ENCODE measurements at places on chromosomes 16 and 17.

DNA sequence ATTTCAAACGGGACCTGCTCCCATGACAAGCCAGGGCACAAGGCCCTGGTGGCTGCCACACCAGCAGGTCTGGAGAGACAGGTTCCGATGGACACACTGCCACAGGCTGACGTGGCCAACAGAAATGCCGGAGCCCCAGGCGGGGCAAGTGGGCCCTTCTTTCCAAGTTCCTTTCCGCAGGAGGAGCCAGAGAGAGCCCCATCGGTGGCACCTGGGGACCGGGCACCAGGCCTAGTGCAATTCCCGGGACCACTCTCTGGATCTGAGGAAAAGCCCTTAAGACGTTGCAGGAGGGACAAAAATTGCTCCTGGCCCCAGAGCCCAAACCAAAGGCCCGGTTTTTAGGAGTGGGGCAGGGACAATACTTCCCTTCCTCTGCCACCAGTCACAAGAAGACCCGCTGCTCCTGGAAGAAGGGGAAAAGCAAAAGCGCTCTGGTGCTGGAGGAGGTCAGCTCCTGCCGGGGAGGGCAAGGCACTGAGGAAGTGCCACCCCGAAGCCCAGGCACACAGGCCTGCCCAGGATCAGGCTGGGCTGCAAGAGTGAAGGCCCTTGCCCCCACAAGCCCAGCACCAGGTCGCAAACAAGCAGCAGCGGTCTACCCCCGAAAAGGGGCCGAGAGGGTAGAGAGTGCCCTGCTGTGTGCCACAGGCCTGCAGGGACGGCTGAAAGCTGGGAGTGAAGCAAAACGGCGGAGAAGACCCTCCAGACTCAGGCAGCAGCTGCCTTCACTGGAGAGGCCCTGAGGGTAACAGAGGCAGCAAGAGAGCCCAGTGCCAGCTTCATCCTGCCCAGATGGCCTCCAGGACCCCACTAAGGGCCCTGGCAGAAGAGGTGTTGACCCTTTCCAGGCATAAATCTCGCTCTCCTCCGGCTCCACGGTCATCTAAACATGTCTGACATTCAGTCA is 29.1 kb downstream of the MAP1LC3B start:
- DNase-seq: no peak

DNA sequence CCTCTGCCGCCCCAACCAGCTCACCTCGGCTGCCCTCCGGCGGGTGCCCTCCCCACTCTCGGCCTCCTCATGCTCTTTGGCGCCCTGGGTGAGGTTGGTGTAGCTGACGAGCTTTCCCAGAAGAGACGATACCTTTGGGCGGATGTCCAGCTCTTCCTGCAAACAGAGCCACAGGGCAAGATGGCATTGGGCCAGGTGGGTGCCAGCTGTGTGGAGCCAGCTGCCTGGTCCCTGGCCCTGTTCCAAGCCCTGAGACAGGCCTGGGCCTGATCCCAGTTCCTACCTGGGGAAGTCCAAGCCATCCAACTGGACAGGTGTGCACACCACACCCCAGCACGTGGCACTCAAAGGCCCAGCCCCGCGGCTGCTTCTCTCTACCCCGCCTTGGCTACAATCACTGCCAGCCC is 6.9 kb downstream of the SLC12A4 start:
- no peak for DNase-seq

DNA sequence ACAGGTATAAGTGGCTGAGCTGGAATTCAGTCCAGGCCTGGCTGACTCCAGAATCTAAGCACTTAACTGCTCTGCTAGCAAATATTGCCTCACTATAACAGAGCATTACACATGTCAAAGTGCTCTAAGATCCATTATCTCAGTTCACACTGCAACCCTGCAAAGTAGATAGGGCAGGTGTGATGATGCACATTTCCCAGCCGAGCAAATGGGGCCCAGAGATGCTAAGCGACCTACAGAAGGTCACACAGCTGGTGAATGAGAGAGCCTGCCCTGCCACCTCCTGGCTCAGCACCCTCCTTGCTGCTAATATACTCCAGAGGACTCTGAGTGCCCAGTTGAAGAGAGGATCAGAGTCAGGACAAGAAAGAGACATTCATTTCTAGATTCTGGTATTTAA is 73.6 kb upstream of the CCL1 start:
- DNase-seq: no peak

DNA sequence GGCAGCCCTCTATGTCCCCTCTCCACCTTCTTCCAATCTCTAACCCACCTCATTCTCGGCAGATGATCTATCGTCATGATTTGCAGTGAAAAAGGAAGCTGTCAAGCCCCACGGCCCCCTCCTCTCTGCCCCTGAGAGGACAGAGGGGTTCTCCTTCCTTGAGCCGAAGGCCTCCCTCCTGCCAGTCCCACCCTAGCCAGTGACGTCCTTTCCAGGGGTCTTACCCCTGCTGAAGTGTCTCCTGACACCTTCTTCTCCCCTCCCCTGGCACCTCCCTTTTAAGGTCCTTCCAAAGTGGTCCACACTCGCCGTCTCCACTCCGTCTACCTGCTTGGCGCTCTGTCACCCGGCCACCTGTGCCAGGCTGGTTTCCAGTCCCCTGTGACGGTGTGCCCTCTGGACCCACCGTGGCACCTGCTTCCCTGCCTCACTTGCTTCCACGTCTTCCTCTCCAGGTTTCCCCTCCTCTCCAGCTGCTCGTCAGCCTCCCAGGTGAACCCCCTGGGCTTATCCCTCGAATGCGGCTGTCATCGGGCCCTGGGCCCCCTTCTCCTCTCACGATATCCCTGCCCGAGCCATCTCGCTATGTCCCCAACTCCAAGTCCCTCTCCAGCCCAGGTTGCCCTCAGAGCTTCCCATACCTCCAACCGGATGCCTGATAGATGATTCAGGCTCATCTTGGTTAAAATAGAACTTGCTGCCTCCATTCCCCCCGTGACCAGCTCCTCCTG is 5.7 kb downstream of the CCDC102A start:
- DNase-seq: no peak

DNA sequence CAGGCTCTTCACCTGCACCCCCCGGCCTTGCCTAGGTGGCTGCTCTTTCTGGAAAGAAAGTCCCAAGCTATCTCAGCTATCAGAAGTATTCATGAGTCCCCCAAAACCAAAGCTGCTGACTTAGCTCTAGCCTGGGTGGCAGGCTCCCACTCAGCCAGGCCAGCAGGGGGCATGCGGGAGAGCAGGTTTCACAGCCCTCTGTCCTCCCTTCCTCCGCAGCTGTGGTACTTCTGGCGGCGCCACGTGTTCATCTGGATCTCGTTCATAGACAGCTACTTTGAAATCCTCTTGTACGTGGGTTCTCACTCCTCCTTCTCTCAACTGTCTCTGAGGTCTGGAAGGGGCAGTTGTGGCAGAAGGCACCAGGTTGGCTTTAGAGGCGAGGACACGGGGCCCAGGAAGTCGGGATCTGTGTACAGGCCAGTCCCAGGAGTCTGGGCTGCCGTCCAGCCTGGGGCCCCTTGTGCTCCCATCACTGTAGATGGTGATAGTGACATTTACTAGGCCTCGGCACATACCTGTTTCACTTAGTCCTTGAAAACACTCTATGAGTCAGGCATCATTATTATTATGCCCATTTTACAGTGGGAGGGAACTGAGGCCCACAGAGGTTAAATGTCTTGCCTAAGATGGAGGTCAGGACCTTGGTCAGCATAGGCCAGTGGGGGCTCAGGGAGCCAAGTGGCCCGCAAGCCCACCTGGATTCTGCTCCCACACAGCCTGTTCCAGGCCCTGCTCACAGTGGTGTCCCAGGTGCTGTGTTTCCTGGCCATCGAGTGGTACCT is 12.9 kb downstream of the TRPV2 start:
- no peak for DNase-seq

DNA sequence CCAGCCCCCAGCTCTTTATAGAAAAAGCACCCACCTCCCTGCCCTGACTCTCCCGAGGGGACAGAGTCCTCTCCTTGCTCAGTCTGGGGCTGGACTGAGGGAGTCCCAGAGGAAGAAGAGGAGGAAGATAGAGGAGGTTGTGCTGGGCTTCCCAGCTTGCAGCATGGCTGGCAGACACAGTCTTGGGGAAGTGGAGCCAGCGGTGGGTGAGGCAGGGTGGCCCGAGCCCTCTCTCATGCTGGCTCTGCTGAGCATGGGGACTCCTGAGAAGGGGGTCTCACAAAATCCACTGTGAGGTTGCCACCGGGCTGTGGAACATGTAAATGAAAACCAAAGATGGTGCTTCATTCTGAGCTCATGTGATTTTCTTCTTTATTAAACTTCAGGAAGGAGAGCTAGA is 398.5 kb downstream of the SLC39A11 start:
- no peak for DNase-seq

GRCh38 chr17:8186787-8187516 is 3.0 kb downstream of the BORCS6 start:
- DNase-seq: peak; percentile 98

- DNase-seq: no peak
These were observed 65.4 kb downstream of the MRC2 start for GRCh38 chr17:62692721-62693431.

GRCh38 chr16:68375801-68376536 is 65.2 kb downstream of the PRMT7 start:
- no peak for DNase-seq

- DNase-seq: no peak
These were observed 5.4 kb downstream of the GSE1 start for GRCh38 chr16:85618521-85618920.

GRCh38 chr17:59838052-59838916 is 54.5 kb downstream of the TUBD1 start:
- DNase-seq: no peak

- DNase-seq: no peak
These were observed 301.2 kb downstream of the SEC14L1 start for GRCh38 chr17:77441940-77442339.

DNA sequence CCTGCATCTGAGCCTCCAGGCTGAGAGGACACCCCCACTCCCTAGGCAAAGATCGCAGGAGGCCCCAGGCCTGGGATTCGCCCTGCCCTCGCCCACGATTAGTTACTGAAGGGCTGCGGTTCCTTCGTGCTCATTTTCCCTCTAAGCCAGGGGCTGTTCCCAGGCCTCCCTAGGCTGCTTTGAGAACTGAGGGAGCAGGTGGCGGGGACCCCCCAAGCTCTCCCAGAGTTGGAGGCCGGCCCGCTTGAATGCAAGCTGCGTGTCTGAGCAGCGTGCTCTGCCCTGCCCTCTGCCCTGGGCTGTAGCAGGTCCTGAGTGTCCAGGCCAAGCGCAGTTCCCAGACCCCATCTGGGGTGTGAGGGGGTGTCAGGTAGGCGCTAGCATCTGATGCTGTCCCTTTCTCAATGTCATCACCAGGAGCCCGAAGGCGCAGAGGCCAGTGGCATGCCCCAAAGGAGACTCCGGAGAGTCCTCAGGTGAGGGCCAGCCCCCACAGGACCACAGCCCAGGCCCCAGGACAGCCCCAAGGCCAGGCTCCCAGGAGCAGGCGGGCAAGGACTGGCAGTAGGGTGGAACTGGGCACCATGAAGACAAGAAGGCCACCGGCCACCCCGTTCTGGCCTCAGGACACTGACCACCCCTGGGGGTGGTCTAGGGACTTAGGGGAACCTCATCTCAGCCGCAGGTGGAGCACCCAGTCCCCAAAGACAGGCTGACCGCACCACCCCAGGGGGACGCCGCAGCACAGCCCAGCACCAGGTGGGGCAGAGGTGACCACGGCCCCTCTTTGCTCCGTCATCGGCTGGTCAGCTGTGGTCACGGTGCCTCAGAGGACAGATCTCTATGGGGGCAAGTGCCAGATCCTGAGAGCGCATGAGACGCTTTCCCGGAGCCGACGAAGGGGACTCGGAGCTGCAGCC is 14.6 kb downstream of the ENDOV start:
- DNase-seq: no peak

GRCh38 chr17:72884066-72884465 is 208.4 kb downstream of the SLC39A11 start:
- DNase-seq: no peak

- no peak for DNase-seq
These were observed 633 bp downstream of the ZNF843 start for GRCh38 chr16:31441956-31442355.

DNA sequence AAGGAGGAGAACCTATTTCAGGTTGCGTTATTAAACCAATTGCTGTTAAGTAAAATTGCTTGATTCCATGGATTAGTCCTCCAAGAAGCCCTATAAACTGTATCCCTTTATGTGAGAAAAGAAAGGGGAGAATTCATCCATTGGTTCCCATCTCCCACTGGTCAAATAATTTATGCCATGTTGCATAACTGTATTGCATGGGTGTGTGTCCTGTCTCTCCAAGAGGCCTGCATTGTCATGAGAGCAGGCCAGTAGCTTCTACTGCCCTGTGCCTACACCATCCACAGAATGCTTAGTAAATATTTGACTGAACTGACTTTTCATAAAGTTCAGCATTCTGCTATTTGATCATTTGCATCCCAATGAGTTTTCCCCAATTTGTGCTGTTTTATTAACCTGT is 11.7 kb upstream of the TOB1 start:
- no peak for DNase-seq

GRCh38 chr17:40168262-40168832 is 8.9 kb upstream of the RAPGEFL1 start:
- no peak for DNase-seq

DNA sequence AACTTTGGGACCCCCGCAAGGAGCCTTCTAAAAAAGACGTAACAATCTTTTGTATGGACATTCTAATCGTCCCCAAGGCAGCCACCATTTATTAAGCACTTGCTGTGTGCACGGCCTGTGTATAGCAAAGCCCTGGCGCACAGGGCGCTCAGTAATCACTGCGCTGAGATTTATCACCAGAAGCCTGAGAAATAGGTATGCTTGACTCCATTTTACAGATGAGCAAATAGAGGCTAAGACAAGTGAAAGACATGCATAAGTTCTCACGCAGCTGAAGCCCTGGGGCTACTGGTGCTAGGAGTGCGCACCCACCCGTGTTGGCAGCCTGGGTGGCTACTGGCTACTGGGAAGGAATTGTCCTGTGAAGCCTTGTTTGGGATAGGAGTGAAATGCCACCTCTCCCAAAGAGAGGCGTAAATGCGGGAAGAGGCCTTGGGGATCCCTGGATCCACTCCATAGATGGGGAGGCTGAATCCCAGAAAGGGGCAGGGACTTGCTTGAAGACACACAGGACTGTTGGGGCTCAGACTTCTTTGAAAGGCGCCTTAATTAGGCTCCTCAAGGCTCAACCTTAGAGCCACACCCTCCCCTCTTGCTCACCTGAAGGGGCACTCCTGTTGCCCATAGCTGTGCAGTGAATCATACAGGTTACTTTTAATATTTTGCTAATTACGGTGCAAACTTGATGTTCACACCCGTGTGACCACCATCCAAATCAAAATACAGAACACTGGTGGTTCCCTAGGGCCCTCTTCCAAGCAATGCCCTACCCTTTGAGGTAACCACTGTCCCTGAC is 634 bp upstream of the NATD1 start:
- no peak for DNase-seq
